Subcutaneous preadipocyte (primary cell): ENCODE measurements at places on chromosomes 3 and 15. TPM values are rescaled to one million over a fixed set of nuclear protein-coding genes. Genes with fewer than 3 reads are reported as not detected.

PRSS50 gene
- not detected in 2 replicates for total RNA-seq

C3orf85 gene
- total RNA-seq, result not detected in 2 replicates

GOLGA8H gene
- total RNA-seq, result under 0.01 TPM in 1 of 2 replicates, not detected in the other

SYNM gene
- 1.1 and 2.2 TPM in 2 replicates for total RNA-seq

FANCI gene
- total RNA-seq, result 22.8 and 43.8 TPM in 2 replicates

COLQ gene
- 0.37 and 0.98 TPM in 2 replicates for total RNA-seq

LDHAL6B gene
- not detected in 2 replicates for total RNA-seq

MCTP2 gene
- 1.5 and 3.5 TPM in 2 replicates for total RNA-seq

FSIP1 gene
- total RNA-seq, result 0.98 and 1.1 TPM in 2 replicates

SOX2 gene
- not detected in 2 replicates for total RNA-seq

PODXL2 gene
- total RNA-seq, result 2.2 and 2.3 TPM in 2 replicates

LYZL4 gene
- total RNA-seq, result not detected in 2 replicates

POLQ gene
- 4.4 and 12.7 TPM in 2 replicates for total RNA-seq

CPN2 gene
- not detected in 2 replicates for total RNA-seq

STRIT1 gene
- total RNA-seq, result not detected in 2 replicates

VGLL3 gene
- 52.6 and 73.9 TPM in 2 replicates for total RNA-seq

GABRA5 gene
- total RNA-seq, result not detected in 2 replicates

ARL14 gene
- total RNA-seq, result not detected in 2 replicates

GCHFR gene
- 0.37 and 0.78 TPM in 2 replicates for total RNA-seq

GCNT3 gene
- total RNA-seq, result 0.37 and 0.39 TPM in 2 replicates

TMCO5A gene
- not detected in 2 replicates for total RNA-seq

NR1I2 gene
- total RNA-seq, result 0.20 TPM in 1 of 2 replicates, not detected in the other

VEPH1 gene
- 13.2 and 35.4 TPM in 2 replicates for total RNA-seq

IL5RA gene
- not detected in 2 replicates for total RNA-seq

NPRL2 gene
- 23.5 and 28.7 TPM in 2 replicates for total RNA-seq

DGKG gene
- total RNA-seq, result 0.37 and 1.4 TPM in 2 replicates

IL16 gene
- total RNA-seq, result 1.6 and 4.0 TPM in 2 replicates

GABRB3 gene
- 0.59 and 2.6 TPM in 2 replicates for total RNA-seq

CNTN3 gene
- 0.78 and 2.2 TPM in 2 replicates for total RNA-seq

ZNF80 gene
- total RNA-seq, result not detected in 2 replicates

SPESP1 gene
- 4.8 and 8.8 TPM in 2 replicates for total RNA-seq

COL6A5 gene
- not detected in 2 replicates for total RNA-seq

MIX23 gene
- total RNA-seq, result 36.0 and 42.4 TPM in 2 replicates

THAP10 gene
- 2.2 and 3.1 TPM in 2 replicates for total RNA-seq

NME9 gene
- total RNA-seq, result not detected in 2 replicates

POPDC2 gene
- total RNA-seq, result under 0.01 TPM in 2 replicates
